ENCODE measurements at places on chromosomes 11 and 22.

DNA sequence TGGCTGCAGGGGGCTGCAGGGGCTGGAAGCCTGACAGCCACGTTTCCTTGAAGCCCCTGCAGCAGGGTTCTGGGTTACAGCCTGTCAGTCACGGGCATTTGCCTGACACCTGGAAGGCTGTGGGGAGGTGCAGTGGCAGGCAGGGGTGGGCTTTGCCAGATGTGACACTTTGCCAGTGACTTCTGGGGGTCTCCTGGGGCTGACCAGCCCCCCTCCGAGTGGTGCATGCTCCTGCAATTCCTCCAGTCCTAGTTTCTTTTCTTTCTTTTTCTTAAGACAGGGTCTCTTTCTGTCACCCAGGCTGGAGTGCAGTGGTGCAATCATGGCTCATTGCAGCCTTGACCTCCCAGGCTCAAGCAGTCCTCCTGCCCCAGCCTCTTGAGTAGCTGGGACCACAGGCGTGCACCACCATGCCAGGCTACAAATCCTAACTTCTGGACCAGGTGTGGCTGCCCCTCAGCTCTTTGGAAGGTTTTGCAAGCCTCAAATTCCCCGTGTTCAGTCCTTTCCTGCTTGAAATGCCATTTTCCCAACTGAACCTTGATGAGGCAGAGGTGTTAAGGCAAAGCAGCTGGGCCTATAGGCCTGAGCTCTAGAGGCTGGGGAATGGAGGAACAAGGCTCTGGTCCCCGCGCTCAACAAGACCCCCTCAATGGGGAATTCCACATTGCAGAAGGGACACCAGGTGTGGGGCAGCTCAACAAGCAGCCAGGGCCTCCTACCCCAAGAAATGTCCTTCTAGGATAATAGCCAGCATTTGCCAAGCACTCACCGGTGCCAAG lies 20.2 kb upstream of the CHKA start:
- H3K27ac ChIP-seq, result no peak overlapping the region
- H3K27me3 ChIP-seq, result no peaks in the 10 kb centered on the region
- peak overlapping the region; percentile 30 for H3K4me3 ChIP-seq
- peaks cover 62% of the 10 kb centered on the region for H3K4me1 ChIP-seq

- no peaks in the 10 kb centered on the region for H3K36me3 ChIP-seq
- H3K4me1 ChIP-seq, result no peaks in the 10 kb centered on the region
- H3K4me3 ChIP-seq, result no peak overlapping the region
Observed at GRCh38 chr11:120499088-120499487, 12.5 kb upstream of the GRIK4 start.

- H3K27me3 ChIP-seq, result no peaks in the 10 kb centered on the region
- H3K4me3 ChIP-seq, result no peak overlapping the region
- H3K36me3 ChIP-seq, result peaks cover 31% of the 10 kb centered on the region
- no peaks in the 10 kb centered on the region for H3K4me1 ChIP-seq
- H3K27ac ChIP-seq, result no peak overlapping the region
Observed at GRCh38 chr11:17992916-17993315, 19.9 kb downstream of the SERGEF start.

DNA sequence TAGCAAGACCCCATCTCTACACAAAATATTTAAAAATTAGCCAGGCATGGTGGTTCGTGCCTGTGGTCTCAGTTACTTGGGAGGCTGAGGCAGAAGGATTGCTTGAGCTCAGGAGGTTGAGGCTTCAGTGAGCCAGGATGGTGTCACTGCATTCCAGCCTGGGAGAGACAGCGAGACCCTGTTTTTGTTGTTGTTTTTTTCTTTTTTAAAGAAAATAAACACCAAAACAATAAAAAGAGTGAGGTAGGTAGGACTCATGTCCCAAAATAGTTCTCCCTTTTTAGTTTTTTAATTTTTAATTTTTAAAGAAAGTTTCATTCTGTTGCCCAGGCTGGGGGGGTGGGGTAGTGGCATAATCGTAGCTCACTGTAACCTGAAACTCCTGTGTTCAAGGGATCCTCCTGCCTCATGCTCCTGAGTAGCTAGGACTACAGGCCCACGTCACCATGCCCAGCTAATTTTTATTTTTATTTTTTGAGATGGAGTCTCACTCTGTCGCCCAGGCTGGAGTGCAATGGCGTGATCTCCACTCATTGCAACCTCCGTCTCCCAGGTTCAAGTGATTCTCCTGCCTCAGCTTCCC lies 25.5 kb upstream of the MALAT1 start:
- H3K27ac ChIP-seq, result peak overlapping the region; percentile 36
- no peaks in the 10 kb centered on the region for H3K36me3 ChIP-seq
- H3K4me1 ChIP-seq, result peaks cover 58% of the 10 kb centered on the region
- H3K27me3 ChIP-seq, result no peaks in the 10 kb centered on the region

- peak; percentile 87 for DNase-seq
- H3K36me3 ChIP-seq, result no peaks in the 10 kb centered on the region
- peaks cover 57% of the 10 kb centered on the region for H3K4me1 ChIP-seq
- H3K4me3 ChIP-seq, result no peak overlapping the region
Observed at GRCh38 chr11:3853899-3854659, 1.4 kb upstream of the STIM1 start.

- no peaks in the 10 kb centered on the region for H3K4me1 ChIP-seq
- H3K27me3 ChIP-seq, result no peaks in the 10 kb centered on the region
Observed at GRCh38 chr11:100715165-100715761, 28.2 kb downstream of the ARHGAP42 start.

- no peak overlapping the region for H3K27ac ChIP-seq
- peak; percentile 11 for DNase-seq
- no peaks in the 10 kb centered on the region for H3K27me3 ChIP-seq
- no peaks in the 10 kb centered on the region for H3K4me1 ChIP-seq
Observed at GRCh38 chr11:130979386-130979972, 63.2 kb upstream of the SNX19 start.

- H3K4me1 ChIP-seq, result no peaks in the 10 kb centered on the region
- H3K27ac ChIP-seq, result no peak overlapping the region
- no peak for DNase-seq
- H3K27me3 ChIP-seq, result no peaks in the 10 kb centered on the region
- no peaks in the 10 kb centered on the region for H3K36me3 ChIP-seq
Observed at GRCh38 chr11:97414801-97415200, 1025.0 kb downstream of the JRKL start.

- H3K4me3 ChIP-seq, result no peak overlapping the region
- H3K27ac ChIP-seq, result no peak overlapping the region
- no peaks in the 10 kb centered on the region for H3K36me3 ChIP-seq
- no peaks in the 10 kb centered on the region for H3K27me3 ChIP-seq
Observed at GRCh38 chr11:70194792-70195791, 8.0 kb upstream of the FADD start.

DNA sequence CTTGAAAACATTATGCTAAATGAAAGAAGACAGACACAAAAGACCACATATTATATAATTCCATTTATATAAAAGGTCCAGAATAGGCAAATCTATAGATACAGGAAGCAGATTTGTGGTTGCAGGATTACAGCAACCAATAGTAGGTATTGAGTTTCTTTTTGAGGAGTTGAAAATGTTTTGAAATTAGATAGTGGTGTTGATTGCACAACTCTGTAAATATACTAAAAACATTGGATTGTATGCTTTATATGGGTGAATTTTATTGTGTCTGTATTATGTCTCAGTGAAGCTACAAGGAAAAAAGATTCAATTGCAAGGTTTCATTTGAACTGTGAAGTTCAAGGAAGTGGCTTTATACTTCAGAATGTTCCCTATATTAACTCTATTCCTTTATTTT lies 3.0 kb upstream of the RRAS2 start:
- no peaks in the 10 kb centered on the region for H3K4me1 ChIP-seq
- no peak overlapping the region for H3K27ac ChIP-seq
- DNase-seq, result no peak
- H3K27me3 ChIP-seq, result no peaks in the 10 kb centered on the region
- H3K36me3 ChIP-seq, result no peaks in the 10 kb centered on the region

GRCh38 chr11:73461335-73461840 lies 85.2 kb downstream of the RELT start:
- DNase-seq, result no peak
- peak overlapping the region; percentile 64 for H3K27ac ChIP-seq
- no peaks in the 10 kb centered on the region for H3K27me3 ChIP-seq
- peaks cover 30% of the 10 kb centered on the region for H3K4me1 ChIP-seq
- H3K4me3 ChIP-seq, result peak overlapping the region; percentile 60

DNA sequence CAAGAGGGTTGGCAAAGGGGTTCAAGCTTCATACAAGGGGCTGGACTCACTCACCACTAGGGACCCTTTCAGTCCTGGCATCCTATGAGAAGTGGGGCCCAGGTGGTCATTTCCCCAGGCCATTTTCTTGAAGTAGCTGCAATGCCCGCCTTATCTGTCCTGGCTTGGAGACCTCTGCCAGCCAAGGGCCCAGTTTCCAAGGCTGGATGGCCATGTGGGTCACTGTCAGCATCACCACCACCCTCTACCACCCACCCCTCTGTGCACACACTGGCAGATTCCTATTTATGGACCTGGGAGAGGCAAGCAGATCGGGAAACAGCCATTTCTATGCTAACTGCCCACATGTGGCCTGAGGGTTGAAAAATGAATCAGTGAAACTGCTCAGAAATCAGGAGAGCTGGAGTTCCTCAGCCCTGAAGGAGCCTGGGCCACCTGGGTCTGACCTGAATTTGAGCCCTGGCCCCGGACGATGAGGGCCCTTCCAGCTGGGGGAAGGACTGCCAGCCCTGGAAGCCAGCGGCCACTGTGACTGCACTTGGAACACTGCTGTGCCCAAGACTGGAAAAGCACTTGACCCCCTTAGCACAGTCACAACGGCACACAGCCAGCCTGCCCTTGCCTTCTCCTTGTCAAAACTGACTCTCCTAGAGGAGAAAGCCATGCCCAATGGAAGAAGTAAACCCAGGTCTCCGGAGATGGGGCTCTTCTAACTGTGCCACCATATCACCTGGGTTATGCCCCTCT lies 442.2 kb downstream of the BUD13 start:
- no peak overlapping the region for H3K4me3 ChIP-seq
- no peaks in the 10 kb centered on the region for H3K4me1 ChIP-seq
- no peaks in the 10 kb centered on the region for H3K36me3 ChIP-seq
- H3K27ac ChIP-seq, result no peak overlapping the region

GRCh38 chr11:64499261-64500004 lies 91.6 kb upstream of the SLC22A12 start:
- no peaks in the 10 kb centered on the region for H3K27me3 ChIP-seq
- no peaks in the 10 kb centered on the region for H3K36me3 ChIP-seq
- H3K4me1 ChIP-seq, result peaks cover 27% of the 10 kb centered on the region
- H3K4me3 ChIP-seq, result no peak overlapping the region
- peak overlapping the region; percentile 50 for H3K27ac ChIP-seq

DNA sequence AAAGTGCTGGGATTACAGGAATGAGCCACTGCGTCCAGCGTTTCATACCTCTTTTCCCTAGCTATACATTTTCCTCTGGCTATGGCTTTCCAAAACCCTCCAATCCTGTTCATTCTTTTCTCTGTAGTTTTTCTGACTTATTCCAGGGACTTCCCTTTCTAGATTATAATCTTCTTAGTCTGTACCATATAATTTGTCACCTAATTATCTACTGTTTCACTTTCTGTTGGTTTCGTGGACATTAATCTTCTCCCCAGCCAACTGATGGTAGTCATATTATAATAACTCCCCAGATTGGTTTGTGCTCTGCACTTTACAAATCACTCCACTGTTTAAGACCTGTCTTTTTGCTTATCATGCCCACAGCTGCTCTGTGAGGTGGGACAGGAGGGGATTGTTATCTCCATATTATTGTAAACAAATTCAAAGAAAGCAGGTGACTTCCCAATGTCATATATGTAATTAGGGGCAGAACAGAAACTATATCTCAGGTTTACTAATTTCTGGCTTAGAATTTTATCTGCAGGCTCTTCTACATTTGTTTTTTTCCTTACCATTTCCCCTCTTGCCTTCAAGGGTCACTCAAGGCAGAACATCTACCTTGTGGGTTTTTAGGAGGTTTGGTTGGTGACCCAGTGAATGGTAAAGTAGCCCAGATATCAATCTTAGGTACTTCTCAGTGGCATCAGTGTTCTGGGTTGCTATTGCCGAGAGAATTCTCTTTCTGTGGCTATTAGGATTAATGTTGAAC lies 23.9 kb downstream of the STIM1 start:
- H3K36me3 ChIP-seq, result no peaks in the 10 kb centered on the region
- peak overlapping the region; percentile 15 for H3K4me3 ChIP-seq
- peaks cover 31% of the 10 kb centered on the region for H3K4me1 ChIP-seq
- no peaks in the 10 kb centered on the region for H3K27me3 ChIP-seq
- H3K27ac ChIP-seq, result peak overlapping the region; percentile 17

- no peak overlapping the region for H3K4me3 ChIP-seq
- no peaks in the 10 kb centered on the region for H3K36me3 ChIP-seq
- no peak overlapping the region for H3K27ac ChIP-seq
- H3K27me3 ChIP-seq, result no peaks in the 10 kb centered on the region
- peak; percentile 49 for DNase-seq
Observed at GRCh38 chr11:35257281-35257680, 118.3 kb downstream of the CD44 start.

- peaks cover 9% of the 10 kb centered on the region for H3K36me3 ChIP-seq
- no peak overlapping the region for H3K4me3 ChIP-seq
- no peak overlapping the region for H3K27ac ChIP-seq
- H3K4me1 ChIP-seq, result no peaks in the 10 kb centered on the region
- H3K27me3 ChIP-seq, result no peaks in the 10 kb centered on the region
Observed at GRCh38 chr11:1500466-1501420, 14.2 kb upstream of the MOB2 start.

- H3K4me1 ChIP-seq, result peaks cover 33% of the 10 kb centered on the region
- no peak overlapping the region for H3K27ac ChIP-seq
- DNase-seq, result peak; percentile 74
- no peak overlapping the region for H3K4me3 ChIP-seq
- H3K36me3 ChIP-seq, result no peaks in the 10 kb centered on the region
Observed at GRCh38 chr11:111185266-111185665, 60.3 kb upstream of the POU2AF2 start.

DNA sequence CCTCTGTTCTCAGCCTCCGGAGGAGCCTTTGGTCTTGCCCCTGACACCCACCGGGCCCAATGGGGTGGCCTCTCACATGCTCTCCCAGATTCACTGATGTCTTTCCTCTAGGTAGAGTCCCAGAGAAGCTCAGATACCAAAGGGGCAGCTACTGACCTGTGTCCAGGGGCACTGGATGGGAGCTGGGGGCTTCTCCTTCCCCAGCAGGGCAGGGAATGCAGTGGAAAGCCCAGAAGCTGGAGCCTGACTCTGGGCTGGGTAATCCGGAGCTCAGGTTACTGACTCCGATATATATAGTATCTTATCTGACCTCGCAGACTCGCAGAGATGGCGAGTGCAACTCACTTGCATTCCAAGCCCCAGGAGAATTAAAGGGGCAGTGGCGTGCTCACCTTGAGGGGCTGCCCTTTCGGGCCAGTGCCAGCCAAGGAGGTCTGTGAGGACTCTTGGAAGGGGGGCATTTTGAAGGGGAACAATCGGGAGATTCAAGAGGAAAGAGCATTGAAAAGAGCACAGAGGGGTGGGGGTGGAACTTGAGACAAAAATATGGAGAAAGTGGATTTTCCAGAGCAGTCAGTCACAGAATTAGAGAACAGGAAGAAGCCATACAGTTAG lies 2.5 kb downstream of the USP2 start:
- DNase-seq, result no peak
- no peak overlapping the region for H3K4me3 ChIP-seq
- H3K36me3 ChIP-seq, result no peaks in the 10 kb centered on the region
- H3K4me1 ChIP-seq, result peaks cover 16% of the 10 kb centered on the region

DNA sequence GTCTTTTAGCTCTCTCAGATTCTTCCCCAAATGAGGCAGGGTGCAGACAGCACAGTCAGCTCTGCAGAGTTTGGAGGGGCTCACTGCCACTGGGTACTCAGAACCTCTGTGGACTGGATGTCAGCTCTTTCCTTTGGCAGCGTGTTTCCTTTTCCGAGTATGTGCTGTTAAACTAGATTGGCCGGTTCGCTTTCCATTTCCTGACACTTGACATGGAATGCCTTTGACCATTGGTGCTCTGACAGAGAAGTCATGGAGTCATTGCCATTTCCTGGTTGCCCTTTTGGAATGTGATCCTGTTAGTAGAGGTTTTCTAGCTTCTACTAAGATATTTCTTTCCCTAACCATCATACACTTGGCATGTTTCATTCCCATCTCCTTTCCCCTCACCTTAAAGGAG lies 86.7 kb downstream of the SWAP70 start:
- H3K27ac ChIP-seq, result no peak overlapping the region
- no peak overlapping the region for H3K4me3 ChIP-seq
- DNase-seq, result no peak
- no peaks in the 10 kb centered on the region for H3K27me3 ChIP-seq
- H3K36me3 ChIP-seq, result peaks cover 2% of the 10 kb centered on the region
